Stimulated activated CD8-positive, alpha-beta memory T cell treated with anti-CD3 and anti-CD28 coated beads, Interleukin-15, amount 100 ng/mL, for 48 hours (primary cell): ENCODE measurements at places on chromosomes 1 and 21.
A peak's percentile ranks its signal among the peaks of the same experiment; 100 is the strongest.

DNA sequence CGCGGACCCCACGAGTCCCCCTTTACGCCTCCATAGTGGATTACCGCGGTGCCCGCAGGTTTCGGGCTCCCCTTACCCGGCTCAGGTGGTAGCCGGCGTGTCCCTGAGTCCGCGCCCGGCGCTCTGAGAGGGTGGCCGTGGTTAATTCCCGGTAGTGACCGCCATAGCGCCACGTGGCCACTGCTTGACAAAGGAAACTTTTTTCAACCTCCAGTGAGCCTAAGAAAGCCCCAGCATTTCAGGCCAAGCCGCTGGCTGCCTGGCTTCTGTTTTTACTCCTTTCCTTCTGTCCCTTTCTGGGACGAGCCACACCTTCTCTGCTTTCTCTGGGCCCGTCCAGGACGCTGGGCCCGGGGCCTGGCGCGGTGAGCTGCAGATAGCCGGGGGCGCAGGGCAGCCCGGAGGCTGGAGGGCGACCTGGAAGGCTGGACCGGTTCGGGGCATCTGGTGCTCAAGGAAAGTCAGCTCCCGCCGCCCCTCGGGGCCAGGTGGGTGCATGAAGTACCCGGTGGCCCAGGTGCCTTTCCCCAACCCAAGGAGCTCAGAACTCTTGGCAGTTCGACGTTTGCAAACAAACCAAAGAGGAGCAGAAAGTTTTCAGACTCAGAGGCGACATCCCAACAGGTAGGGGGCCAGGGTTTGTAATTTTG, 540 bp upstream of the C1orf198 start:
- DNase-seq: peak; percentile 16

DNA sequence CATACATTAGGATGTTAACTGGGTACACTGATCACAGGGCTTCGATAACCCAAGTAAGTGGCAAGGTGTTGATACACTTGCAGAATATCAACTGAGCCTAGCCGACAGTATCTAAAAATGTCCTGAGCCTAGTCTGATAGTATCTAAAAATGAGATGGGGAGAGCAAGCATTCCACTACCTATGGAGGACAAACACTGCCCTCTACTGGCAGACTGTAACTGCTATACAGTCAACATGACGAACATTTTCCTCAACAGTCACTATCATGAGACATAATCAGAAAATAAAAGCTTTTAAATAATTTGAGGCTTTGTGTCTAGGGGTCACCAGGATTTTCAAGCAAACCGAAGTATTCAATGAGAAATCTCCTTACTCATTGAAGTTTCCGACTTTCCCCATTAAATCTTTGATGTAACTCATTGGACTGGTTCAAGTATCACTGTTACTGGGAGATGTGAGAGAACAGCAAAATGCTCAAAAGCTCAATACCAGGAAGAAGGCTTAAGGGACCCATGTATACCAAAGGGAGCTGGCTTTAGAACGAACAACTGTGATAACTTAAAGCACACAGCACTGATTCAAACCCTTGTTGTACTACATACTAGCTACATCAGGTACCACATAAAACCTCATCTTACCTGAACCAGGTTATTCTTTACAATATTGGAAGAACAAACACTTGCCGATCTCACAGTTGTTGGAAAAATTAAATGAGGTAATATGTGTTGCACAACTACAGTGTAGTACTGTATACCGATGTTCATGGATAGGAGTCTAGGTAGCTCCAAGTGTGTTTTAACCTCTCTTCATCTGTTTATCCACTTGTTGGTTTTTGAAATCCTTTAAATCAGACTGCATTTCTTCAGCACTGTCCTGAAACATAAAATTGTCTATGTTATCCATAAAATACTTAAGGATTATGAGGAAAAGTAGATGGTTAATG, 31.1 kb upstream of the SLC45A3 start:
- peak; percentile 25 for DNase-seq

DNA sequence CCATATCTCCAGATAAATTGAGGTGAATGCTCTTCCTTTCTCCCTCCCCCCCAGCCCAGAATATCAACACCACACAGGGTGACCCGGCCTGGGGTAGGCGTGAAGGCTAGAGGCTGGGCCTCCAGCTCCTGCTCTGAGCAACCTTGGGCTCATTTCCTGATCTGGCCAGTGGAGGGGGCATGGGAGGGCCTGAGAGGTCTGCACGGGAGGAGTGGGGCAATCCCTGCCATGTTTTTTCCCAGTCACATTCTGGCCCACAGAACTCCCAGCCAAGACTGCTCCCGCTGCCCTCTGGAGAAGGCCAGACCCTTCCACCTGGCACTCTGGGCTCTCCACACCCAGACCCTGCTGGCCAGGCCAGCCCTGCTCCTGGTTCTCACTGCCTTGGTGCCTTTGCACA, 3.9 kb downstream of the CLDN19 start:
- no peak for DNase-seq

- no peak for DNase-seq
Measured at GRCh38 chr1:183281039-183281438, 95.0 kb downstream of the LAMC2 start.
